ENCODE measurements at places on chromosomes 6 and 20.

- DNase-seq = no peak
Measured at GRCh38 chr20:6698723-6699122, 68.8 kb upstream of the BMP2 start.

DNA sequence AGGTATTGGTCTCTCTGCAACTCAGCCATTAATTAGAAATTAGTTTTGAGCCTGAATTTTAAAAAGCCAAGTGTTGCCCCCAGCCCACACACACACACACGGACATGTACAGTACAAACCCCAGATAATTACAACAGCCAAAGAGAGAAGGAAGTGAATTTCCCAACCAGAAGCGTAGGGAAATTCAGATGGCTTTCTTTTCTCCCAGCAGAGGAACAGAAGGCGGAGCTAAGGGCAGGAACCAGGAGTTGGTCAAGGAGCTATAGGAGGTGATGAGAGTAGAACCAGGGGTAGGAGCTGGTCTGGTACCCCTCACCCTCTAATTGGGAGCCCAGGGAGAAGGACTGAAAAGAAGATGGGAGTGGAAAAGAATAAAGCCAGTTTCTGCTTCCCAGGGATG lies 3.9 kb upstream of the ZBTB9 start:
- no peak for DNase-seq

DNA sequence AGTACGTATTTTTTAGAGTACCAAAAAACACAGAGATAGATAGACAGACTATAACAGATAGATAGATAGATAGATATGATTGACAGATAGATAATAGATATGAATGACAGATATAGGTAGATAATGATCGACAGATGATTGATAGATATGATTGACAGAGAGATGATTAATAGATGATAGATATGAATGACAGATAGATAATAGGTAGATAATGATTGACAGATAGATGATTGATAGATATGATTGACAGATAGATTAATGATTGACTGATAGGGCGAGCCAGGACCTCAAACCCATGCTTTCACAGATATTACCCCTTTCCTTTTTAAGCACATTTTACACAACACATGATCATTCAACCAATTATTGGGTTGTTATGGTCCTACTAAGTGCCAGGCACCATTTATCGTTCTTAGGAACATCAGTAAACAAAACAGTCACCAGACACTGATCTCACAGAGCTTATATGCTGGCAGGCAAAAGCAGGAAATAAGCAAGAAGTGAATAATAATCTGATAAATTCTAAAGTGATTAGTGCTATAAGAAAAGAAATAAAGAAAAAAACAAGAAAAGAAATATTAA lies 11.6 kb downstream of the MAFB start:
- DNase-seq = no peak

DNA sequence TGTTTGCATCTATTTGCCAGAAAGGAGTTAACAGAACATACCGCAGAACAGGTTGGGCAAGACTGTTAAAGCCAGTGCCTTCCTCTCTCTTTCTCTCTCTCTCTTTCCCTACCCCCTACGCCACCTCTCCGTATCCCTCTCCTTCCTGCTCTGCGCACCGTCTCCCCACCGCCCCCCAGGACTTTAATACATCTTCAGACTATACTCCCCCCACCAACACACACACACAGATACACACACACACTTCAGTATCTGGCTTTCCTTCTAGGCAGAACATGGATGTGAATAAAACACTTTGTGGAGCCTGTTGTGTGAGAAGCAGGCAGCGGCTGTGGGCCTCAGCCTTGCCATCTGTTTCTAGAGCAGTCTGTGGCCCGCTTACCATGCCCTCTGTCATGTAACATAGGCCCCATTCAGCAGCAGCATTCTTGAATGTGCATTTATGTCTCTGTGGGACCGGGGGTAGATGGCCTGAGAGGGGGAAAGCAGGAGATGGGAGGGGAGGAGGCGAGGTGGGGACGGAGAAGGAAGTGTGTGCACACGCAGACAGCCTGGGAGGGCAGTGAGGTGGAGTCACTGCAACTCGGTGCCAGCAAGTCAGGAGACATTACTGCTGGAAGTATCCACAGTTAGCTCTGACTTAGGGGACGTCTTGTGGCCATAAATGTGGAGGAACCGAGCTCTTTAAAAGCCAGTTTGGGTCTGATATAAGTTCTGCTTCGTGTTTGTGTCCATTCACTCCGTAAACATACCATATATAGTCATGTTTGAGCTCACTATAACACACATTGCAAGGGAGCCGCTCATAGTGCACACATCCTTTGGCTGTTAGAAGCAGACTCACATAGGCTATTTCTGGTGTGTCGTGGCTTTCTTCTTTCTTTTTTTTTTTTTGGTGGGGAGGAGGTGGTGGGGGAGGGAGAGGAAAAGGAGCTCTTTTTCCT lies 38.4 kb downstream of the RREB1 start:
- DNase-seq = no peak

GRCh38 chr20:47547034-47547387 lies 45.3 kb downstream of the NCOA3 start:
- DNase-seq = no peak

GRCh38 chr20:17155401-17155800 lies 71.4 kb upstream of the PCSK2 start:
- DNase-seq = no peak

DNA sequence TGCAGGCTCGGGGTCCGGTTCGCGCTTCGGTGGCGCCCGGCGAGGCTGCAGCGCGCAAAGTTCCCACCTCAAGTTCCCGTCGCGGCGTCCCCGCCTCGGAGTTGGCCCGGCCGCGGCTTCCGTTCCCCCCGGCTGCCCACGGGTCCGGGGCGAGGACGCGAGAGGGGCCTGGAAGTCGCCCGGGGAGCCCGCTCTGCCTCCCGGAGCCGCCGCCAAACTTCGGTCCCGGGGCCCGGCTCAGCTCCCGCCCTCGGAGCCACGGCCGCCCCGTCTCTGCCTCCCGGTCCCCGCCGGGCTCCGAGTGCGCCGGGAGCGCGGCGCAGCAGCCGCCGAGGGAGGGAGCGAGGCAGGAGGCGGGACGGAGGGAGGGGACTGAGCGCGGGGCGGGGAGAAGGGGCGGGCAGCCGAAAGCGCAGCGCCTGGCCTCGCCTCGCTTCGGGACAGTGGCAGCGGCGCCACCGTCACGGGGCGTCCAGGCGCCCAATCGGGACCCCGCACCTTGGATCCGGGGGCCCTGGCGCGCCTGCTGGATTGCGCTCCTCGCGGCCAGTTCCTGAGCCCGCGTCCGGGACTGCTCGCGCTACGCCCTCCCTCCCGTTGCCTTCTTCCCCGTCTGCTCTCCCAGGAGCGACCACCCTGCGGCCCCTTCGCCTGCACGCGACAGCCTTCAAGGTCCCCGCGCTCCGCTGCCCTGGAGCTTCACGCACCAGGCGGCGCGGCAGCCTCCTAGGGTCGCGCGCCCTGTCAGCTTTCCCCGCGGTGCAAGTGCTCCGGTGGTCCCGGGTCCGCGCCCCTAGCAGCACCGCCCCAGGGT lies at the start of gene KCNG1:
Gene KCNG1 (minus strand): TSS at position 305 of the 814 bp plus-strand sequence. CDS start 12,769 bp downstream, outside the sequence.
- DNase-seq = peak; percentile 92

DNA sequence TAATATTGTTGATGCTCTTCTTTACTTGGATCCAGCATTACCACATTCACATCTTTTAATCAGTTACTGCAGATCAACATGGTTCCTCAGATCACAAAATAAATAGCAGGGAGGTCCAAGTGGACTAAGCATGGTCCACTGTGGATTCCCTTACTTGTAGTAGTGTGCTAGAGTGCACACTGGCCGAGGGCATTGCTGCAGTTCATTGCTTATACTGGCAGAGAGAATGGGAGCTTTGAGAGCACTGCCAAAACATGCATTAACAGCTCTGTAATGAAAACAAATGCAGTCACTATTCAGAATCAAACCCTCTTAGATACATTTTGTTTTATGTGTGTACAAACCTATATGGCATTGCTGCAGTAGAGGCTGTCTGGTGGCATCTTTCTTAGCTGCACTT lies 471.5 kb downstream of the CD109 start:
- DNase-seq = no peak

- DNase-seq = peak; percentile 89
Measured at GRCh38 chr6:149316740-149317643, 520 bp upstream of the TAB2 start.

DNA sequence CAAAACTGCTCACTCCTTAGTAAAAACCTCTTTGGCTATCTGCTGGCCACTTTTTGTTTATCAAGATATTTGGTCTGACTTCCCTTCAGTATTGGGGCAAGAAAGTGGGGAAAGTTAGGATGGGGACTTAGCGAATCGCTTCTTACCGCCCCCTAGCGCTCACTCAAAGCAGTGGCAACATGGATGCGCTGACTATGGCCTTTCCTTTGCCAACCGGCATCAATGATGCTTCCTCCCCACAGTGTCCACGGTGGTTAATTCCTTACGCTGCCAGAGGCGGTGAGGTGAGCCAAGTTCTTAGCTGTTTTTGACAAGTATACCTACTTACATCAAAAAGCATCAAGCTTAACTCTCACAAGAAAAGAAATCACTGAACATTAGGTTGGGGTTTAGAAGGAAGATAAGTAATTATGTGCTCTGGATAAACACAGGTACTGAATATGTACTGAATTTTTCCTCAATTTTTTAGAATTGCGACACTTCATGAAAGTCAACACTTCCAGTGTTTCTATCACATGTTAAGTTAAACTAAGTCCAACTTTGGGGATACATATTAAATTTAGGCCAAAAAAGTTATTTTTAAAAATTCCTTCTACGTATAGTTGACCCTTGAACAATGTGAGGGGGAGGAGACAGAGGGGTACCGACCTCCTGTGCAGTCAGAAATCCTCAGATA lies 86.7 kb downstream of the GMDS start:
- peak; percentile 43 for DNase-seq

GRCh38 chr20:51391926-51392325 lies 150.6 kb downstream of the NFATC2 start:
- no peak for DNase-seq

- DNase-seq = no peak
Measured at GRCh38 chr20:55557191-55557590, 448.1 kb downstream of the CBLN4 start.

- no peak for DNase-seq
Measured at GRCh38 chr6:90005048-90005827, 111.0 kb downstream of the GJA10 start.

DNA sequence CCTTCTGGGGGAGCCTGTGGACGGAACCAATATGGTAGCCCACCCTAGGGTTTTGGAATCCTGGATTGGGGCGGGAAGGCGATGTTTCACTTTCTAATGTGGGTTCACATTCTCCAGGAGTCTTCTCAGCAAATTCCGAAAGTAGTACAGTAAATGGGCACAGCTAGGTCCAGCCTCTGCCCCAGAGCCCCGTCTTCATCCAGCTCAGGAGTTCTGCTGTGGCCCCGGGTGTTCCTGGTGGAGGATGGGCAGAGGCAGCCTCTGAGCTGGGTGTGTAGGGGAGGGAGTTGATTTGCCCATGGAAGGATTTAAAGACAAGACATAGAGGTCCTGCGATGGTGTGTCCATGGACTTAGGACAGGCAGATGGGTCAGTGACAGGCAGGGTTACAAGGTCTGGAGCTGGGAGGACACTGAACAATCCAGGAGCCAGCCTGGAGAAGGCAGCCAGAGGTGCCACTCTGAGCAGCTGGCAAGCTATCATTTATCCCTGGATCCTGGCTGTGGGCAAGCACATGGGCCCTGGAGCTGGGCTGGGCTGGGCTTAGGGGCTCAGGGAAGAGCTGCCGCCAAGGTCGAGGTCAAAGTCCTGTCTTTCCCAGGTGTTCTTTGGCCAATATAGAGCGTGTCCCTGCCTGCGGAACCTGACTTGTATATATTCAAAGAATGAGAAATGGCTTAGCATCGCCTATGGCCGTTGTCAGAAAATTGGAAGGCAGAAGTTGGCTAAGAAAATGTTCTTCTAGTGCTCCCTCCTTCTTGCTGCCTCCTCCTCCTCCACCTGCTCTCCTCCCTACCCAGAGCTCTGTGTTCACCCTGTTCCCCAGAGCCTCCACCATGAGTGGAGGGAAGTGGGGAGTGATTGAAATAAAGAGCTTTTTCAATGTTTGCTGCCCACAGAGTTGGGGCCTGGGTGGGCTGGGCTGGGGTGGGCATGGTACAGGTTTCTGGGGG lies 6.7 kb downstream of the CLPSL1 start:
- DNase-seq = no peak

DNA sequence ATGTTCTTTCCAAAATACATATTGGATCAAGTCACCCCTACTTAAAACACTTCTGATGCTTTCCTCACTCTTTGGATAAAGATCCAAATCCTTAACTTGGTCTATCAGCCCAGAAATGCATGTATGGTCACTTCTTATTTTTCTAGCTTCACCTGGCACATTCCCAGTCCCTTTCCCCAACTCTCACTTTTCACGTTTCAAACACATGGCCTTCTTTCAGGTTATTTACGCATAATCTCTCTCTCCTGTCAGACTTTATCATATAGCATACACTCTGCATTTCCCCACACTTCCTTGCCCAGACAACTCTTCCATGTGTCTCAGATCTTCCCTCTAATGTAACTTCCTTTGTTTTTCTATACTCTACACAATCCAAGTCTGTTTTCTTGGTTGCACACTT lies 12.8 kb downstream of the PHIP start:
- no peak for DNase-seq

GRCh38 chr6:41736800-41737555 lies 1.6 kb upstream of the TFEB start:
- no peak for DNase-seq

GRCh38 chr6:47160702-47161101 lies 118.6 kb upstream of the ADGRF1 start:
- no peak for DNase-seq

- DNase-seq = no peak
Measured at GRCh38 chr6:136927292-136927691, 5.2 kb downstream of the SLC35D3 start.

DNA sequence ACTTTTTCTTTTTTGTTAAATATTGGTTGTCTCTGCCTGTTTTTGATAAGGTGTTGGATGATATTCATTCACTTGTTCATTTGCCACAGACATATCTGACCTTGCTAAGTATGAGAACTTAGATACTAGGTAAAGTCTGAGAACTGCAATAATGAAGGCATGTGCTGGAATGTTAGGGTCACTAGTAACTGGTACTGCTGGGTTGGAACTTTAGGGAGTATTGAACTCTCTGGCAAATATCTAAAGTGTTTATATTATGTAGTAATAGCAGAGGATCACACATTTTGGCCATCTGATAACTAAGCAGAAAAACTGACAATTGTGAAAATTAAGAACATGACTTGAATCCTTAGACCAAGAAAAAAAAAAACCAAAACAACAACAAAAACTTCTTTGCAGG lies 162.7 kb downstream of the MEI4 start:
- no peak for DNase-seq

- DNase-seq = peak; percentile 93
Measured at GRCh38 chr6:15662326-15663129, at the start of gene DTNBP1. TSS of gene DTNBP1 (minus strand) at chr6:15663028. CDS start at chr6:15662869, 159 bp downstream.

GRCh38 chr20:52001999-52002666 lies 189.4 kb downstream of the ZFP64 start:
- DNase-seq = no peak

DNA sequence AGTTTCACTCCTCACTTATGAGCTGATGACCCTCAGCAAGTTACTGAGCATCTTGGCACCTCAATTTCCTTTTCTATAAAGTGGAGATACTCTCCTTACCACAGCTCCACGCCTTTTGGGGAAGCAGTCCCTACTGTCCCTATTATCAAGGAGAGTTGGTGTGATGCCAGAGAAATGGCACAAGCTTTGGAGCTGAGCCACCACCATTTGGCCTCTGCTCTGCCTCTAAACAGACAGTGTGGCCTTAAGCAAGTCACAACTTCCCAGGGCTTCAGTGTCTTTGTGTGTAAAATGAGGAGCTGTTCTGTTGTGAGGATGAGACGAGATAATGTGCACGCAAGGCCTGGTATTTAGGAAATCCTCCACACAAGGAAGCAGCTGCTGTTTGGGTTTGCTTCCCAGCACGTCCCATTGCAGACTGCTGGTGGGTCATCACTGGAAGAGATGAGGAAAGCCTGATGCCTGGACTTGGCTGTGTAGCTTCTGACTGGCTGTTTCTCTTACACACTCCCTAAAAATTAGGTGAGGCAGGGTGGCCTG lies 18.5 kb downstream of the NSFL1C start:
- DNase-seq = no peak

All from nephron progenitor cell (in vitro differentiated cells).